ENCODE measurements at places on chromosomes 6 and 20.

DNA sequence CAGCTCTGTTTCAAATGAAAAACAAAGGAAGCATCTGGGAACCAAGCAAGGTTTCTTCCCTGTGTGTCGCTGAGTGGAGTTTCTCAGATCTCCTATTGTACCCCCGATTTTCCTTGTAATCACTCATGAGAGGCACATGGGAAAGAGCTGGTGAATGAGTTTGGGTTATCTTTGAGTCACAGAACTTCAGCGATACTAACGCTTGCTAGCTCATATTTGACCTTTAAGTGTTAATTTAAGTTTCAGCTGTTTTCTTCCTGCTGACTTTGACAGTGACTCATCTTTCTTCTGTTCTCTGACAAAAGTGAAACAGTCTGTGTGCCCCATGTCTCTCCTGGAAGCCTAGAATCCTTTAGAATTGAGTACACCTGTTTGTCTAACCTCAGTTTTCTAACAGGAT, 261.1 kb upstream of the RGS17 start:
- DNase-seq = no peak

DNA sequence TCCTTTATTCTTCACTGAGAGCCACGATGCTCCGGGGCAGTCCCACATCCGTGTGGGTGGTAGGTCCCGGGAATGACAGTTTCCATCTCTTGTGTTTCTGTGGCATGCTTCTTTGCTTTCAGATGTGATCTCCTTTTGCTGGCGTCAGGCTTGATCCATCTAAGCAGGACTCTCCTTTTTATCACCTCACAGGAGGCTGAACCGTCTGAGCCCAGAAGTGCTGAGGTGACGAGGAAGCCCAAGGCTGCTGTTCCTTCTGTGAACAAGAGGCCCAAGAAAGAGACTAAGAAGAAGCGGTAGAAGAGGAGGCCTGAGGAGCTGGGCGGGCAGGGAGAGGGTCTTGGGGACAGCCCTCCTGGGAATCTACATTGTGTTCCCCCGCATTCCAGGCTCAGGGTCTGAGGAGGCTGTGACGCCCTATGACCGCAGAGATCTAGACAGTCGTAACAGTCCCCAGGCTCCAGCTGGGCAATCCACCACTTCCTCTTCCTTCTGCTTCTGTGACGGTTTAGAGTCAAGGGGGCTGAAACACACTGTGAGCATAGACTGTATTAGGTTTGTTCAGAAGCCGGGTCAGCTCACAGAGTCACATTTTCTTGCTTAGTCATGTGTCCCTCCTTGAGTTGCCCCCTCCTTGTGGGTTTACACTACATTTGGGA, 26.8 kb downstream of the MANBAL start:
- DNase-seq = no peak

DNA sequence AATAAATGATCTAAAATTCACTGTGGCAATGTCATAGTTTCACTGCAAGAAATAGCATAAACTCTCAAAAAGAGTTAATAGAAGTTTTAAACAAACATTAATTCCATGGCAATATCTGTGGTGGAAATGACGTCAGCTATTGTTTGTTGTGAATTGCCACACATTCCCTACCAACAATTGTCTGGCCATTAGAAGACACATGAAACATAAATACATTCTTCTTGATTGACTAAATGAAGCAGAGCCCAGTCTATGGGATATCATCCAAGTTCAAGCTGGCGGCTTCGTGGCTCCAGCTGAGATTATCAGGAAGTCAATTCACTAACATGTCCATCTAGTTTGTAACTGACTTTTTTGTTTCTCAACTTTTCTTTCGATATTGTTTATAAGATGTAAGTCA, 369.0 kb downstream of the ARHGAP18 start:
- peak; percentile 88 for DNase-seq

DNA sequence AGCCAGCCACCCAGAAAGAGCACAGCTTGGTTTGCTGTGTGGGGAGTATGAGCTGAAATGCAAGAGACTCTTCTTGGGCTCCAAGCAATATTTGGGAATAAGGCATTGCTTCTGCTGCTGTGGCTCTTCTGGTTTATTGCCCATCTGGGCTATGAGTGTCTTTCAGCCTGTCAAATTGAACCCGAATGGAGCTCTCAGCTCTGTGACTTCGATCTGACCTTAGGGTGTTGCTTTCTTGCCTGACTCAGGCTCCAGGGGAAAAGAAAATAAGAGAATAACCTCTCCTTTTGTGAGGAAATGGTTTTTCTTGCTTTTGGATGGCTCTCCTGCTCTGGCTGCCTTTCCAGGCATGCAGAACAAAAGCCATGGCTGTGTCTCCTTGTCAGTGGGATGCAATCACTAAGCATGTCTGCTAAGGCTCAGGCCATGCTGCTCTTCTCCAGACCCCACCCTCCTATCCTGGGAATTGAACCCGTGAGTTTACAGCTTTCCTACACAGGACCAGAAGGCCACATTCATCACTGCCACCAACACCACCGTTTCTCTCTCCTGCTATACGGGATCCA, 169.4 kb upstream of the JAG1 start:
- no peak for DNase-seq

- DNase-seq = no peak
These were observed 53.4 kb downstream of the BMP5 start for GRCh38 chr6:55822005-55822404.

DNA sequence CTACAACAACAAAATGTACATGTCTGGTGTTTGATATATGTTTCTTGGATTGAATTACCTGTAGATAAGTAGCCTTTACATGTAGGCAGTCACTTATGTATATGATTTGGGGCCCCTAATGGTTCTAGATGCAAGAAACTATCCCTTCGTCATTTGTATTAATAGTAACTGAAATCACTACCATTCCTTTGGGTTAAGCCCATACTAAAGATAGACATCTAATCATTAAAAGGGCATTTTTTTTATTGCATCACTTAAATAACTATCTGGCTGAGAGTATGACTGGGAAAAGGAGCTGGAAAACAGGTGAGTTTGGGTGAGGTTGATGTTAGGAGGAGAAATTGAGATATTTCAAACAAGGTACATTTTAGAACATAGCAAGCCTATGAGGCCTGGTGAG, 213.5 kb upstream of the PLN start:
- DNase-seq = no peak

- DNase-seq = no peak
These were observed 15.8 kb downstream of the CAGE1 start for GRCh38 chr6:7373739-7374138.

- DNase-seq = no peak
These were observed 385.3 kb downstream of the EPM2A start for GRCh38 chr6:145349950-145350510.

GRCh38 chr20:61056627-61057442, 195.2 kb upstream of the CDH4 start:
- DNase-seq = no peak

DNA sequence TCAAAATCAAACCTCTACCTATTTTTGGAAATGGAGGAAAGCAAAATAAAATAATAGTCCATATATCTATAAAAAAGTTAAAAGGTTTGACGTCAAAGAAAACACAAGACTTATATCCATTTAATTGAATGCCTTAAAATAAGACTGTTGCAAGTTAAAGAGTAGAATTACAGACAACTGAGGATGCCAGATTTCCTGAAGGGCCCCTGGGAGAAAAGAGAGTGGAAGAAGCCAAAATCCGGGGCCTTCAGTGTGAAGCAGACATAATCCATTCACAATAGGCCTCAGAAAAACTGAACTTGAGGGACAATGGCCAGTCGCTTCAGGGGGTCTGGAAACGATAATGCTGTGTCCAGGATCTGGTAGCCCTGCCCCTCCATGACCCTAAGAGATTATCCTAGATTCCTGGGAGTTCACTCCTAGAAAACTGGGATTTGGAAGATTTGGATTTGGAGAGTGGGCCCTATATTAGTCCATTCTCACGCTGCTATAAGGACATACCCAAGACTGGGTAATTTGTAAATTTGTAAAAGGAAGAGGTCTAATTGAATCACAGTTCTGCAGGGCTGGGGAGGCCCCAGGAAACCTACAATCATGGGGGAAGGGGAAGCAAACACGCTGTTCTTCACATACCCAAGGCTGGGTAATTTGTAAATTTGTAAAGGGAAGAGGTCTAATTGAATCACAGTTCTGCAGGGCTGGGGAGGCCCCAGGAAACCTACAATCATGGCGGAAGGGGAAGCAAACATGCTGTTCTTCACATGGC, 94.0 kb upstream of the SLC2A12 start:
- no peak for DNase-seq
